Right atrium auricular region (tissue), 2 donors: ENCODE measurements at places on chromosomes 2 and 18. TPM values are rescaled to one million over a fixed set of nuclear protein-coding genes. Genes with fewer than 3 reads are reported as not detected.

Gene HOXD1
- not detected for total RNA-seq

Gene INHBB
- 0.74 TPM for total RNA-seq

Gene IL1B
- 1.0 TPM for total RNA-seq

Gene DSG4
- not detected for total RNA-seq

Gene PMAIP1
- 0.75 TPM for total RNA-seq

Gene GRP
- not detected for total RNA-seq

Gene GLI2
- total RNA-seq: 1.5 TPM

Gene ARHGAP25
- total RNA-seq: 12.8 TPM

- peak; percentile 21 for DNase-seq
Observed at GRCh38 chr2:113134717-113135116, 7.3 kb downstream of the IL1RN start.

DNA sequence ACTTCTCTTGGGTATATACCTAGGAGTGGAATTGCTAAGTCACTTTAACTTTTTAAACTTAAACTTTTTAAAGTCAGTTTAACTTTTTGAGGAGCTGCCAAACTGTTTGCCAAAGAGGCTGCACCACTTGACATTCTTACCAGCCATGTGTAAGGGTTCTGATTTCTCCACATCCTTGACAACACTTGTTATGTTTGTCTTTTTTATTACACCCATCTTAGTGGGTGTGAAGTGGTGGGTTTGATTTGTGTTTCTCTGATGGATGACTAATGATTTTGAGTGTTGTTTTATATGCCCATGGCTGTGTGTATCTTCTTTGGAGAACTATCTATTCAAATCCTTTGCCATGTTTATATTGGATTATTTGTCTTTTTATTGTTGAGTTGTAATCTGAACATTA, 13.6 kb downstream of the ASAP2 start:
- DNase-seq: no peak

DNA sequence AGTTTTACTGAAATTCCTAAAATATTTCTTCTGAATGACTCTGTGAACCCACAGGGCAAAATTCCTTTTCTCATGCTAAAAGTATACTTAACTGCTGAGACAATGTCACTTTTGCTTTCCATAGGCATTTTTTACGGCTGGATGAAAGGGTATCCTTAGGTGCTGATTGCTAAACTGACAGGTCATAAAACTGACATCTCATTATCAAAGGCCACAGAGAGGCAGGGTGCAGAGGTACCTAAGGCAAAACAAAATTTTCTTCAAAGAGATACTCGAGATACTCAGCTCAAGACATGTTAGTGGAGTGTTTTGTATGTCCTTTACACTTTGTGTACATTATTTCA, 62.0 kb upstream of the WDR75 start:
- DNase-seq: no peak

GRCh38 chr2:86382698-86383097, 45.3 kb upstream of the REEP1 start:
- DNase-seq: no peak

DNA sequence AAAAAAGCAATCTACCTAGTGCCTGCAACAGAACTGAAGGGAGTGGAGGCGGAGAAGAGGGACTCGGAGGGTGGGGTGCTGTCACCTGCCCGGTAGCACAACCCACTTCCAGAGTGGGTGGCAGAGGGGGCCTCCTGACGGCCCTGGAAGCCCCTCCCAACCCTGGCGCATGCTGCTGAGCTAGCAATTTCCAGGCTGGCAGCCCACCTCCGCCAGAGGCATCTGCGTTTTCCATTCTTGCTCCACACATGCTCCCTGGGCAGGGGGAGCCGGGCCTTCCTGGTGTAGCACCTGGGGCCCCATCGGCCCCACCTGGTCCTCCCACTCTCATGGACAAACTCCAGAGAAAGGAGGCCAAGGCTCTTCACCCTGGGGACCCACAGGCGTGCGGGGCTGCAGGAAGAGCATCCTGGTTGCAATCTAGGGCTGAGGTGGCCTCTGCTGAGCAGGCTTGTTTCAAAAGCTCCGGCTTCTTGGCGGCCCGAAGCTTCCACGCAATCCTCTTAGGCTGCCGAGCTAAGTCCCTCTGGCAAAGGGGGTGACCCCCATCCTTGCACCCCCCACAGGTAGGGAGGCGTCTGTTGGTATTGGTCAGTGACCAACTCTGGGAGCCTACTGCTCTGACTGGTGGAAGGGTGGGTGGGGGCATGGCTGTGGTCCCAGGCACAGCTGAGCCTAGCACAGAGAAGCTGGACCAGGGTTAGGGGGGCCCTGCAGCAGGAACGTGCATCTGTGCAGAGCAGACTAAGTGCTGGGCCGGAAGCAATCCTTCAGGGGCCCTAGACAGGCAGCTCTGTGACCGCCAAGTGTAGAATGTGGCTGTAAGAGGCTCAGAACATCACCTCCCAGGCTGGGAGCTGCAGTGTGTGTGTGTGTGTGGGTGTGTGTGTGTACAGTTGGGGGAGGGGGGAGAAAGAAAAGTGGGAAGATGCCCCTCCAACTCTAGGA, 2.6 kb downstream of the HS6ST1 start:
- DNase-seq: peak; percentile 56

- no peak for DNase-seq
Observed at GRCh38 chr2:54638774-54639187, 84.7 kb upstream of the EML6 start.

- no peak for DNase-seq
Observed at GRCh38 chr18:61554946-61555361, 221.7 kb downstream of the CDH20 start.

- DNase-seq: no peak
Observed at GRCh38 chr2:196845371-196845770, 36.2 kb upstream of the C2orf66 start.

- no peak for DNase-seq
Observed at GRCh38 chr2:222734703-222735014, 63.2 kb downstream of the MOGAT1 start.

GRCh38 chr18:27711382-27711781, 465.5 kb downstream of the CDH2 start:
- no peak for DNase-seq

DNA sequence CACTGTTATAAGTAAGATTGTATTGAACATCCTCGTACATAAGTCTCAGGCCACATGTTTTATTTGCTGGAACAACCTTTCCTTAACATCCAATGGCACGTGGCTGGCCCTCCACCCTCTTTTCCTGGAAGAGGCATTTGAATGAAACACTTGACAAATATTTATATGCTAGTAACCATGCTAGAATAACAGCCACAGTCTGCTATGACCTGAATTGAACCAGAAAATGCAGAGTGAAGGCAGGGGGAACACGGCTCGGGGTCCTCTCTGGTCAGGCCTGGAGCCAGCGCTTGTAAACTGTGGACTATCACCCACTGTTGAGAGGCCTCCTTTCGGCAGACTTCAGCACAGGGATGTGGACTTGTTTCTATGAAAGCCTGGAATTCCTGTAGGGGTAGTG, 198.2 kb upstream of the COPS8 start:
- peak; percentile 90 for DNase-seq

GRCh38 chr18:45496741-45497140, 118.5 kb upstream of the SLC14A2 start:
- DNase-seq: no peak

DNA sequence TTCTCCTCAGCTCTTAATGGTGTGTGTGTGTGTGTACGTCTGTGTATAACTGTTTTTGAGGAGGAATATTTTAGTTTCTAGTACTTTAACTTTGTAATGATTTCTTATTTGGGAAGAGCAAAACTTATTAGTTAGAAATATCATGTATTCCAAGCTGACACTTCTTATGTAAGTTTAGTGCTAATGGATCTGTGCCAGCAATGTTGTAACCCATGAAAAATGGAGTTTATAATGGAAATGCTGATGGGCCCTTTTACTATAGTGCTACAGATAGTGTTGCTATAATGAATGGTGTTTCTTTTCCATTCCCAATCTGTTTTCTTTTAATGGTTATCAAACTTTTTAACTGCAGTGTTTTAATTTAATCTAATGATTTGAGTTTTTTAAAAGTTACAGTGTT, 49.8 kb upstream of the OTX1 start:
- no peak for DNase-seq

- no peak for DNase-seq
Observed at GRCh38 chr2:170514140-170514539, 201.0 kb upstream of the SP5 start.
